ENCODE measurements at places on chromosomes 16 and 17.

DNA sequence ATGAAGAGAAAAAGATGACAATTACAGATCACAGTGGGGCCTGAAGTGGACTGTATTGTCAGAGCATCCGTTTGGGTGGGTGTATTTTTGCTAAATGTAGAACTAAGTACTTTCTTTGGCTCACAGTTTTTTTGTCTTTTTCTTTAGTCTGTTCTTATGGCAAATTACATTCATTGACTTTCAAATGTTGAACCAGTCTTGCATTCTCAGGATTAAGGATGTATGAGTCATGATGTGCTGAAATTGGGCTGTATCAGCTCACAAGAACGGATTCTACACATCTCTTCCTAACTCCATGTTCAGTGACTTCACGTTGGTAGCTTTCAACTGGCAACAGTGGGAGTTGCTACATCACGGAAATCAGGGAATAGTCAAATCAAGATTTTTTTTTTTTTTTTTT lies 66.5 kb downstream of the TEX2 start:
- no peak for DNase-seq

DNA sequence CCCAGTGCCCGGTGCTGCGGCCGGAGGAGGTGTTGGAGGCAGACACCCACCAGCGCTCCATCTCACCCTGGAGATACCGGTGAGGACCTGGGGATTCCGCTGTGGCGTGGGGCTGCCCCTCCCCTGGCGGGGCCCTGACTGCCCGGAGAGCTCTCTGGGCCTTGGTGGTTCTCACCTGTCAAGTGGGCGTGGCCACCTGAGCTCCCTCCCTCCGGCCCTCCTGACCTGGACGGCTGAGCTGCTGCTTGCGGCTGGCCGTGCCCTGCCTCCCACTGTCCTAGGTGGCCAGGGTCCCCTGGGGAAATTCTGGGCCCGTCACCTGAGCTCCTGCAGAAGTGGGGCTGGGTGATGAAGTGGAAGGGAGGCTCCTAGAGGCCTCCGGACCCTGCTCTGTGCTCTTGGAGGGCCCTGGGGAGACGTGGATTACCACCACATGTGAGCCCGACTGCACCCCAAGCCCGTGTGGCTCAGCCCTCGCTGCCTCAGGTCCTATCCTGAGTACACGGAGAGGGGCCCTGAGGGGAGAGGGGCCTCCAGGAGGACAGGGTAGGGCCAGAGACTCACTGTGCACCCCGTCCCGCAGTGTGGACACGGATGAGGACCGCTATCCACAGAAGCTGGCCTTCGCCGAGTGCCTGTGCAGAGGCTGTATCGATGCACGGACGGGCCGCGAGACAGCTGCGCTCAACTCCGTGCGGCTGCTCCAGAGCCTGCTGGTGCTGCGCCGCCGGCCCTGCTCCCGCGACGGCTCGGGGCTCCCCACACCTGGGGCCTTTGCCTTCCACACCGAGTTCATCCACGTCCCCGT lies 1.1 kb downstream of the IL17C start:
- no peak for DNase-seq

- DNase-seq, result no peak
Measured at GRCh38 chr16:49052846-49053245, 228.8 kb downstream of the CBLN1 start.

DNA sequence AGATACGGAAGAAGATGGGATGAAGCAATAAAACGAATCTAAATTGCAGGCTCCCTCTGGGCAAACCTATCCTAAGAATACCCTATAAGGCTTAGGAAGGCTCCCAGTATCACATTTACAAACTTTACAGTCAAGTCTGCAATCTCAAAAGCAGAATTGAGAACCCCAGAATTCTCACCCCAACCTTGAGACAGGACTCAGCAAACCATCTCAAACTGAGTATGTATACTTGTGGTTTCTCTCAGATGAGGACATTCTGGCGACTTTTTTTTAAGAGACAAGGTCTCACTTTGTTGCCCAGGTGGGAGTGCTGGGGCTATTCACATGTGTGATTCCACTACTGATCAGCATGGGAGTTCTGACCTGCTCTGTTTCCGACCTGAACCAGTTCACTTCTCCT lies 19.3 kb upstream of the ITGA2B start:
- DNase-seq, result no peak

DNA sequence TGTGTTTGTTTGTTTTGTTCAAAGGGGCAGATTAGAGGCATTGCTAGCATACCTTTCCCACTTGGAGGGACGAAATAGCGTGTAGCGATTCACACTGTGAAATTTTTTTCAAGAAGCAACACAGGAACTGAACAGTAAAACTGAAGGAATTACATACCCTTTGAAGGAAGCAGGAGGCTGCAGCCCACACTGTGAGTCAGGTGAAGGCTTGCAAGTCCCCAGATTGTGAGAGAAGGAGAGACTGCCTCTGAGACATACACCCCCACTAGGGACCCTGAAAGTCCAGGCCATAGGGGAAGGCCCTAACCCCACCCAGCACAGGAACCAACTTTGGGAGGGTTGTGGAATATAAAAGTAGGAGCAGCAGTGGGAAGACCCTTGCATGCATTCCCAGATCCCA lies 69.6 kb upstream of the HS3ST3A1 start:
- no peak for DNase-seq

DNA sequence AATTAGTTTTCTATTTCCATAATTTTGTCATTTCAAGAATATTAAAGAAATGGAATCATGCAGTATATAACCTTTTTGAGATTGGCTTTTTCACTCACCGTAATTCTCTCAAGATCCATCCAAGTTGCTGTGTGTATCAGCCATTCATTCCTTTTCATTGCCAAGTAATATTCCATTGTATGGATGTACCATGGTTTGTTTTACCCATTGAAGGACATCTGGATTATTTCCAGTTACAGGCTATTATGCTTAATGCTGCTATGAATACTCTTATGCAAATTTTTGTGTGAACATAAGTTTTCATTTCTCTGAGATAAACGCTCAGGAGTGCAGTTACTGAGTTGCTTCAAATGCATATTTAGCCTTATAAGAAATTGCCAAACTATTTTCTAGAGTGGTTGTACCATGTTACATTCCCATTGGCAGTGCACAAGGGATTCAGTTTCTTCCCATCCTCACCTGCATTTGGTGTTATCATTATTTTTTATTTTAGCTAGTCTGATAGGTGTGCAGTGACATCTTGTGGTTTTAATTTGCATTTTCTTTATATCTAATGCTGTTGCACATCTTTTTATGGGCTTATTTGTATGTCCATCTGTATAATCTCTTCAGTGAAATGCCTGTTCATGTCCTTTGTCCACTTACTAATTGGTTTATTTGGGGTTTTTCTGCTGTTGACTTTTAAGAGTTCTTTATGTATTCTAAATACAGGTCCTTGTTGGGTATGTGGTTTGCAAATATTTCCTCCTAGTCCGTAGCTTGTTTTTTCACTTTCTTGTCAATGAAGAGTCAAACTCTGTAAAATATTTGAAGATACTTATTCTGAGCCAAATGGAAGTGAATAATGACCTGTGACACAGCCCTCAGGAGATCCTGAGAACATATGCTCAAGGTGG lies 32.7 kb downstream of the BMERB1 start:
- no peak for DNase-seq

DNA sequence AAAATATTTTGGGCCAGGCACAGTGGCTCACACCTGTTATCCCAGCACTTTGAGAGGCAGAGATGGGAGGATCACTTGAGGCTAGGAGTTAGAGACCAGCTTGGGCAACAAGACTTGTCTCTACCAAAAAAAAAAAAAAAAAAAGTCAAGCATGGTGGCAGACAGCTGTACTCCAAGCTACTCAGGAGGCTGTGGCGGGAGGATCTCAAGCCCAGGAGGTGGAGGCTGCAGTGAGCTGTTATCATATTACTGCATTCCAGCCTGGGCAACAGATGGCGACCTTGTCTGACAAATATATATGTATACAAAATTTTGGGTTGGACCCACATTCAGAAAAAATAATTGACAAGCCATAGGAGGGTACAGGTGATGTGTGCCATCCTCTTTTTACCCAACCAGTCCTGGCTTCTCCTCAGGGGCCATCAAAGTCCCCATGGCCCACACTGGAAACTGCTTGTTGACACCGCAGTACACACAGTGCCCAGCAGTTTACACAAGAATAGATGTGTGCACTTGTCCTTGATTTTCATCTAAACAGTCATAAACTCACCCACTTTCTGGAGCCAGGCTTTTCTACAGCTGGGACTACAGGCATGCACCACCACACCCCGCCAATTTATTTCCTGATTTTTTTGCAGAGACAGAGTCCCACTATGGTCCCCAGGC lies 1.7 kb downstream of the CES2 start:
- no peak for DNase-seq

DNA sequence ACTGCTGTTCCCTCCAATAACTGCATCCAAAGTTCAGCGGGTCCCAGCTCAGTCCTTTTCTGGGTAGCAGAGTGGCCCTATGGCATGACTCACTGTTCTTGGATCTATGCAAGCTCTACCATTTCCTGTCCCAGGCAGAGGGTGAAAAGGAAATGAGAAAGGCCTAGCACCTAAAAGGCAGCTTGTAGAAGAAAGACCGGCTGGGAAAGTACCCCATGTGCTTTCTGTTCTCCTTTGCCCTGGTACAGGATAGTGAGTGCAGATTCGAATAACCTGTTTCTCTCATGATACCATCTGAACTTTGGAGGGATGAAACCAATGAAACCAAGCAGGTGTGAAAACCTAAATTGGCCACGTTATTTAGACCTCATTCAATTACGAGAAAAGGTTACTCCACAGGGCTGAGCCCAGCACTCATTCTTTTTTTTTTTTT lies 12.7 kb upstream of the HASPIN start:
- DNase-seq, result peak; percentile 28

DNA sequence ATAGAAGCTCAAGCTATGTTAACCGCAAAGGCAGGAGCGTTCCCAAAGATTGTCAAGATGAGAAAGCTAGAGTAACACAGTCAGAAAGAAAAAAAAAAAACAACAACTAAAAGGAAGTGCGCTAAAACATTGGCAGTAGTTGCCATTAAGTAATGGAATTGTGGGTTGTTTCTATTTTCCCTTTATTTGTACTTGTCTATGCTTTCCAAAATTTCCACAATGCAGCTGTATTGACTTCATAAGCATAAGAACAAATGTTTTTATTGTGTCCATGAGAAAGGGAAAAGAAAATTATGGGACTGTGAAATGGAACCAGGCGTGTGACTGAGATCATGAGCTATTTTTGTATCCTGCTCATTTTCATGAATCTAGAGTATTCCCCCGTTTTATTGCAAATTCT lies 153.4 kb downstream of the TMEM114 start:
- no peak for DNase-seq

DNA sequence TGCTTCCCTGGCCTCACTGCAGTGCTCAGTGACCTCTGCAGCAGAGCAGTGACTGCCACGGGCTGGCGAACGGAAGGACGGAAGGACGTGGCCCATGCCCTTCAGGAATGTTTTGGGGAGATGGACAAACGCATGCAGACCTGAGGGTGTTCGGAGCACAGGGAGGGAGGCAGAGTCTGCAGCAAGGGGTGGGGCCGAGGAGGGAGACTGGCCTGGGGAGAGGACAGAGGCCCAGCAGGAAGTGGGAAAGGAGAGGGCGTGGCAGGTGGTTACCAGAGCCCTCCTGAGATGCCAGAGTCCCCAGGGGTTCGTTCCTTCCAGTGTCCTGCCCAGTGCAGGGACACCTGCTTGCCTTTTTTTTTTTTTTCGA lies 21.9 kb downstream of the ADORA2B start:
- no peak for DNase-seq

DNA sequence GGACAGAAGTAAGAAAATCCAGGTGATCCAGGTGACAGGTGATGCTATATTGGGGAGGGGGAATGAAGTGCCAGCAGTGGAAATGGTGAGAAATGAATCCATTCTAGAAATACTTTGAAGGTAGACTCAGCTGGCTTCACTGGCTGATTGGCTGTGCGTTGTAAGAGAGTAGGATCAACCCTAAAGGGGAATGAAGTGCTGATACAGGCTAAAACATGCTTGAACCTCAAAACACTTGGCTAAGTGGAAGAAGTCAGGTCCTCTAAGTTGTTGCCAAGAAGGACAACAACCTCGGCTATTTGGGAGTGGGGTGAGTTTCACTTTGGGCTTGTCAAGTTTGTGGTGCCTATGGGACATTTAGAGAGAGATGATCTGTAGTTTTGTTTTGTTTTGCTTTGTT lies 24.1 kb upstream of the SCNN1B start:
- DNase-seq, result no peak

DNA sequence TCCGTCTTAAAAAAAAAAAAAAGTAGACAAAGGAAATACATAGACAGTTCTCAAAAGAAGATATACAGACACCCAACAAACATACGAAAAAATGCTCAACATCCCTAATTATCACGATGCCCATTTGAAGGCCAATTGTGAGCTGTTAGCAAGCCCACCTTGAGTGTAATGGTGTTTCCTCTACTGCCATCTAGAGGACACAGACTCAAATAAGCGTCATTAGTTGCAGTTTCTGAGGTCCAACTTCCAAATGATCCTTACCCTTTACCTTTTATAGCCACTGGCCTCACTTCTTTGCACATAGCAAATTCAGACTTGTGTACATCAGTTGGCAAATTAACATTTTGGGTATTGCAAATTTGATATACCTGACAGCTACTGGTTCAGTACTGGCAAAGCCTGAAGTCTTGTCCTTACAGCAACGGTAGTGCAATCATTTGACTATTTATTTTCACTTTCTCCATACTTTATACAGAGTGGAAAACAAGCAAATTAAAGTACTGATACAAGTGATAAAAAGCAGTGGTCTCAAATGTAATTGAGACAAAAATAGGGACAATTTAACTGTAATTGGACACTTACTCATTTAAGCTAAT lies 536.3 kb upstream of the EEF2KMT start:
- DNase-seq, result no peak

- no peak for DNase-seq
Measured at GRCh38 chr17:49241692-49242397, 11.3 kb upstream of the PHOSPHO1 start.

- no peak for DNase-seq
Measured at GRCh38 chr16:14389359-14389758, 240.7 kb downstream of the PARN start.

DNA sequence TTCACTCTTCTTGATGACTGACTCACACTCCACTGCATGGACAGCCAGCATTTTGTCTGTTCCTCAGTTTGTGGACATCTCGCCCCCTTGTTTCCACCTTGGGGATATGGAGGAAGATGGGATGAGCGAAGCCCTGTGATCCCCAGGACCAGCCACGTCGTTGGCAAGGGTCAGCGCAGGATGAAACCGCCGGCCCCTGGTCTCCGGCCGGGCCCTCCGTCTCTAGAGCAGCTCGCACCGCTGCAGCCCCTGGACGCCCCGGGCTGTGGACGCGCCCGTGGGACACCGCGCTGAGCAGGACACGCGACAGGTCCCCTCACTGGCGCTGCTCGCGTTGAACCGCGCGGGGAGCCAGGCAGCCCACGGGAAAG lies 604 bp upstream of the ZC3H18 start:
- no peak for DNase-seq

DNA sequence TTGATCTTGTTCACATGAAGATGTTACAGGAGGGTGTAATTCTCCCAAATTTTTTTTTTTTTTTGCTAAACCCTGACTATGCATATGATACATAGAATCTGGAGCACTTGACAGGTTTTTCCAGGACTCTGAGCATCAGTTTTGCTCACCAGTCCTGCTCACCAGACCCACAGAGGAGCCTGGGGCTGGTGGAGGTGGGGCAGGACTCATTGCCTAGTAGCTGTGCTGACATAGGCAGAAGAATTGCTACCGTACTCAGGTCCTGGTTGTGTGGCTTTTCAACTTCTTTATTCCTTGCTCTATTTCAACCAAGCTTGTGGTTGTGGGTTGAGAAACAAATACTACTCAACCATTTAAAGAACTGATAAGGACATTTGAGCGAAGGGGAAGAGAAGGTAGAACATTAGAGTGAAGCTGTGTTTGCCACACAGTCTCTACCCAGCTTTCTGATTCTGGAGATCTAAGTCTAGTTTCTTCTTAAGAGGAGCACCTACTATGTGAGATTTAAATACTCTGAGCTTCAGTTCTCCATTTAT lies 212.4 kb downstream of the UTP18 start:
- DNase-seq, result no peak

GRCh38 chr17:48558057-48558830 lies 13.3 kb upstream of the HOXB2 start:
- no peak for DNase-seq

Data from stimulated activated CD4-positive, alpha-beta T cell treated with anti-CD3 and anti-CD28 coated beads, Interleukin-1b, Interleukin-23, amount 100 ng/mL, for 1 hour (primary cell).